ENCODE measurements at places on chromosomes 6 and 20.
A peak's percentile ranks its signal among the peaks of the same experiment; 100 is the strongest.

GRCh38 chr6:15256538-15257271 is 10.8 kb downstream of the JARID2 start:
- no peak for DNase-seq

DNA sequence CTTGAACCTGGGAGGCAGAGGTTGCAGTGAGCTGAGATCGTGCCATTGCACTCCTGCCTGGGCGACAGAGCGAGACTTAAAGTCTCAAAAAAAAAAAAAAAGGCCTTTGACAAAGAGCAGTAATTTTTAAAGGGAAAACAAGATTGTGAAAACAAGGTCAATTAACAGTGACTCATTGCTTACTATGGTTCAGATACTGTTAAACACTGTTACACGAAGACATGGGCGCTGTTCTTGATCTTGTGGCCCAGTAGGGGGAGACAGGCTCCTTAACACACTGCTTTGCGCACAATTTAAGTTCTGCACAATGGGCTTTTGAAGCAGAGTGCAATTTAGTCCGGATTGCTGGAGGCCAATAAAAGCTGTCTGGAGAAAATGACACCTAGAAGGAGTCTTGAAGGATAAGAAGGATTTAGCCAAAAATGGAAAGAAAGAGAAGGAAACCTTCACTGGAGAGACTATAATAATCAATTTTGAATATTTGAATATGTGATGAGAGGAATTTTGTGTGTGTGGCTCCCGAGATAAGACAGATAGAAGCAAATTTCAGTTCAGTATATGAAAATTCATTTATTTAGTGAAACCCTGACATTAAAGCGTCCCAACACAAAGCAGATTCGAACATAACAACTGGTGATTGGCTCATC is 6.0 kb upstream of the LATS1 start:
- no peak for DNase-seq

- DNase-seq, result no peak
Observed at GRCh38 chr6:1240766-1241318, 71.1 kb upstream of the FOXQ1 start.

GRCh38 chr20:21505161-21505809 is 8.6 kb downstream of the NKX2-2 start:
- peak; percentile 30 for DNase-seq

DNA sequence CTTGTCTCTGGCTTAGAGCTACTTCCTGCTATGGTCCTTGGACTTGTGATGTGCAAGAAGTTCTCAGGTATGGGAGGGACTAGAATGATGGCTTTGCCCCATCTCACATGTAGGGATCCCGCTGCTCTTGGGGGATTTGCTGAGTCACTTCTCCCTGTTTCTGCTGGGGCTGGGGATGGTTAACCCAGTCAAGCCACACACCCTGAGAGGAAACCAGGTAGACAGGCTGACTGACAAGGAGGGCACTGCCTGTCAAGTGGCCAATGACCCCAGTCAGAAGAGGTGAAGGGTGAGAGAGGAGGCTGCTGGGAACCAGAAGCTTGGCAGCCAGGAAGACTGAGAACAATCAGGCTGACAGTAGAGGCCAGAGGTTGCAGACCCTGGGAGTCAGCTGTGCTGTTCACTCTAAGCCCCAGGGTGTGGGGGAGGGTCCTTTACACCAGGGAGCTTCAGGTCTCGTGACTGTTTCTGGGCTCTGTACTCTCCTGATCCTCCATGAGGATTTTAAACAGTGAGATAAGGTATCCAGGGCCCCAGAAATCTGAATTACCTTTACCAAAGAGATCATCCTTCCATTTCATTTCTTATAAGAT is 34.6 kb downstream of the HLA-F start:
- DNase-seq, result no peak

- no peak for DNase-seq
Observed at GRCh38 chr6:112557435-112557834, 210.3 kb downstream of the RFPL4B start.

DNA sequence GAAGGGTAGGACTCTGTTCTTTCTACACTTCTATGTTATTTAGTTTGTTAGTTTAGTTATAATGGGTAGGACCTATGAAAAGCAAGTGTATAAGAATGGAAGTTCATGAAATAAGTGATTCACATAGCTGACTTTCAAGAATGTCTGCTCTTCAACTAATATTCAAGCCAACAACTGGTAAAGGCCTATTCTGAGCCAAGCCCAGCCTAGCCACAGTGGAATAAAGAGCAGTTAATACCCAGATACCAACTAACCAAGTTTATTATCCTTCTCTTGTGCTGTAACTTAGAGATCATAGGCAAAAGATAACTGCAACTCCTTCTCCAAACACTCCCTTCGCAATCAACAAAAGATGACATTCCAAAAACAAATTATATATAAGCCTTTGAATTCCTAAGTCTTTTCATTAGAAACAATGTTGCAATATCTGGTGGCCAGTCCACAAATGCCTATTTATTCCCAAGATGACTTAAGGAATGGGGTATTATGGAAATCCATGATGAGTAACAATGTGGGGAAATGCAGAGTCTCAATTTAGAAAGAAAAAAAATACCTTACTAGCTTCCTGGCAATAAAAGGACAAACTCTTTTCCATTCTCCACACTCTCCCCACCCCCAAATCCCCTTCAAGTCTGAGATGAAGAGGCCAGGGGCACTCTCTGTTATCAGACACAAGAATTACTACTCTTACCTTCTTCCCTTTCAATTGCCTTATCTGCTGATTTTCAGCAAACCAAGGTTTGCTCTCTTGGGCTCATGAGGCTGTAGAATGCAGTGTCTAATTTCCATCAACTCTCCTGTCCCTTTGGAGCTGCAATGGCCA is 27.4 kb downstream of the BTBD9 start:
- DNase-seq, result no peak

- DNase-seq, result no peak
Observed at GRCh38 chr20:35003211-35004031, 47.8 kb downstream of the MYH7B start.

DNA sequence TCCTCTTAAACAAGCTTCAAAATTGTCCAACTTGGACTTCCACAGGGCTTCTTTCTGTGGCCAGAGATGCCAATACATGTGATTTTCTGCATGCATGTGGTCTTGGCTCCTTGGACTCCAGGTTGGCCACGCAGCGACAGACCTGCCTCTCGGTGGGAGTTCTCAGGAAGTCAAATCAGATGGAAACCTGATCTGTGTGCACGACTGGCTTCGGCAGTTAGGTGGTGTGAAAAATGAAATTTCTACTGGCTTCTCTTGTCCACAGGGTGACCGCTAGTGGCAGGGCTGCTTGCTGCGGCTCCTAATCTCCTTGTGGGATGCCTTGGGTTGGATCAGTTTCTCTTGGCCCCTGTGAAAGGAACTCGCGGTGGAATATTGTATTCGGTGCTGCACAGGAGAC is 57.3 kb downstream of the PHACTR3 start:
- DNase-seq, result no peak

DNA sequence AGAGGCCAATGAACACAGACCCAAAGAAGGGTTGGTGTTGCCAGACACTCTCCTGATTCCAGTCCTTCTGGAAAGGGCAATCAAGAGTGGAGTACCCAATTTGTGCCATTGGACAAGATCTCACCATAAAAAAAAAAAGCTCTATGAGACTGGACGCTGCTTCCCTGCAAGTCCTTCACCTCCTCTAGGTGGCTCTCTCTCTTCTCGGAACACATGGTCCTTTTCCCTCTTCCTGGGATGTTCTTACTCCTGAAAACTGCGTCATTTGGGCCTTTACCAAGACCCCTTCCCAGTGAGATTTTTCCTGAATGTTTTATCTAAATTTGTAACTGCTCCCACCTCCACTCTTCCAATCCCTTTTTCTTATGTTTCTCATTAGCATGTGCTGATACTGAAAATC is 280.8 kb downstream of the FOXA2 start:
- DNase-seq, result no peak

- DNase-seq, result peak; percentile 69
Observed at GRCh38 chr20:39588148-39588757, 626.1 kb downstream of the DHX35 start.

GRCh38 chr6:167559675-167560479 is 235.0 kb downstream of the TTLL2 start:
- DNase-seq, result no peak

DNA sequence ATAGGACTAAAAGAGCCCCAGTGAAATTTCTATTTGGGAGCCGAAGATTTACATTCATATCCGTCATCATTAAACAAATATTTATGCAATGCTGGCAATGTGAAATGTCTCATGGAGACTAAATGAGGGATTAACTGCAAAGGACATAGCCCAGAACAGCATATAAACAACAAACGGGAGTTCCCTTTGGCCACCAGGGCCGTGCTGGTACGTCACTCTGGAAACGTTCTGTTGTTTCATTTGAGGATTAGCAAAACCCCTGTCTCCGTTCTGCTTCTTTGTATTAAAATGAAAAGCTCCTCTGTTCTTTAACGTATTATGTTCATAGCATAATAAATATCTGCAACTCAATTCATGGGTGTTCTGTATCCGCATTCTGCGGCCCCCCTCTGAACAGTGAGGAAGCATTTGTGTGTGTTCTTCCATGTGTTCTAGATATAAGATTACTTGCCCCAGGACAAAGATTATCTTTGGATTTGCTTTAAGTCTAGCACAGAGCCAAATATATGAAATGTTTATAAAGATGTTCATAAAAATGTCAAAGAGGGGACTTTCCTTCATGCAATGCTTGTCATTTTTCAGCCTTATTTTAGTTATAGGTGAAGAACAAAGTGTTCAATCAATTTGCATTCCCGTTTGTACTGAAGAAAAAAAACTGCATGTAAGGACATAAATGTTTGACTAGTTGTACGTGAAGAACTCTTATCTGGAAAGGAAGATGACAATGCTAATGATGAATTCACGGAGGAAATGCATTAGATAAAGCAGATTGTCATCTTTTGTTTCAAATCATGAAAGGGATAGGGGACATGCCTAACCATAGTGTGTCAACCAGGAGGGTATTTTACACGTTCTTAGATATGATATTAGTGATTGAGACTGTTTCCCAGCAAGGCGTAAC is 90.0 kb upstream of the TNFAIP3 start:
- DNase-seq, result no peak

DNA sequence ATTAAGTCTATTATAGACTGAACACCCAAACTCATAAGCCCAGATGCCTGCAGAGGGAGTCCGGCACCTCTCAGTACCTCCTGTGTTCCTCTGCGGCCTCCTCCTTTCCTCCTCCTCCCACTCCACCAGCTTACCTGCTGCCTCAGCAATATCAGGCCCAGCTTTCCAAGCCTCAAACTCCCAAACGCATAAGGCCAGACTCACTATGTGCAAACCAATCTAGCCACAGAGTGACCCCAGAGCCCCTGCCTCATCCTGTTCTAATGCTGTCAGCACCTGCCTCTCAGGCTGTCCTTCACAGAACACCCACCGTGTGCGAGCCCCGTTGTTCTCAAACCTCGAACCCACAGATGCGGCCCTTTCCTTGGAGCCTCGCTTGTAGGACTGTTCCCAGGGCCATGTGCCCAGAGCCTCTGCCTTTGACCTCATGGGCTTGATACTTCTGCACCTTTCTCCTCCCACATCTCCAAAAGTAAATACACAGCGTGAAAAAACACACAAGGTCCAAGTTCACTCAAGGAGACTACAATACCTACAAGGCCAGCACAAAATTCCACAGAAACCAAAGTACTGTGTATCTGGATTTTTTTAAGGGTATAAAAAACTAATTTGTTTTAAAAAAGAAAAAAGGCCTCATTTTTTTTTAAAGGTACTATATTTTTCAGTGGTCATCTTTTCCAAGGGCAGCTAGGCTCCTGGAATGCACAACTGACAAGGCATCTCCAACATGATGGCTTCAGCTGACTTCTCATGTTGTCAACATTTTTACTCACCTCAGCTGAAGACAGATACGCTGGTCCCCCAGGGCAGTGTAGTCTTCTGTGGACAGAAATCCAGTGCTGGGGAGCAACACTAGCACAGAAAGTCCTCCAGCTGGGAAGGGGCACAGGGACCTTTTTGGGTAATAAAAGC is 52.3 kb downstream of the ABHD12 start:
- no peak for DNase-seq

DNA sequence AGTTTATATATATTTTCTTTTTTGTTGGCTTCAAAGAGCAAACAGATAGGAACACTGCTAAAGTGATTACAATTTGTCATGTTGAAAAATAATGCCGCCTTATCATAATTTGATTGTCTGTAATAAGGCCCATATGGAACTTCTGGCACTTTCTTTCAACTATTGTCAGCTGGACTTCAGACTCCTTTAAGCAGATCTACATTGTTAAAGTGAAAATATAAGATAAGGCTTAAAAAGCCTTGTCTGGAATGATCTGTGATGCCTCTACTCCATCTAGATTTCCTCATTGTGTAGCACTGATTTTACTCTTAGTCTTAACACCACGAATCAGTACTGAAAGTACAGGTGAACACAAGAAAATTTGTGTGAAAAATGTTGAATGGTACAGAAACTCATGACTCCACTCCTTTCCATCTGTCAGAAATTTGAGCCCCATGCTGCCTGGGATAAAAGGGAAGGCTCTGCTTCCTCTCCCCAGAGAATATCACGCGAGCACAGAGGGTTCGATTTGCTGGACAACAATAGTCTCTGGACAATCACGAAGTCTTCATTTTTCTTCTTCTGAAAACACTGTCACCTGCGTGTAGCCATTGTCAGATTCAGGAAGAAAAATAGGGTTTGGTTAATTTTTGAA is 56.0 kb downstream of the BCAS1 start:
- no peak for DNase-seq

- no peak for DNase-seq
Observed at GRCh38 chr6:152096863-152097496, 289.5 kb downstream of the ESR1 start.
